Peyer's patch (tissue), 4 donors: ENCODE measurements at places on chromosomes 11 and 22. TPM values are rescaled to one million over a fixed set of nuclear protein-coding genes. Genes with fewer than 3 reads are reported as not detected.

HEPHL1 gene
- total RNA-seq: not detected

GRCh38 chr22:29720811-29721323, 1.1 kb downstream of the CABP7 start:
- peak overlapping the region; percentile 14 for H3K4me3 ChIP-seq
- DNase-seq: no peak
- H3K4me1 ChIP-seq: no peaks in the 10 kb centered on the region
- no peaks in the 10 kb centered on the region for H3K36me3 ChIP-seq
- peaks cover 16% of the 10 kb centered on the region for H3K27me3 ChIP-seq

CDHR5 gene
- 1,696 TPM for total RNA-seq

GRCh38 chr11:72078477-72078876, 1.9 kb downstream of the NUMA1 start:
- no peak for DNase-seq
- H3K36me3 ChIP-seq: peaks cover 6% of the 10 kb centered on the region
- H3K4me1 ChIP-seq: no peaks in the 10 kb centered on the region
- no peak overlapping the region for H3K27ac ChIP-seq
- no peak overlapping the region for H3K4me3 ChIP-seq

DNA sequence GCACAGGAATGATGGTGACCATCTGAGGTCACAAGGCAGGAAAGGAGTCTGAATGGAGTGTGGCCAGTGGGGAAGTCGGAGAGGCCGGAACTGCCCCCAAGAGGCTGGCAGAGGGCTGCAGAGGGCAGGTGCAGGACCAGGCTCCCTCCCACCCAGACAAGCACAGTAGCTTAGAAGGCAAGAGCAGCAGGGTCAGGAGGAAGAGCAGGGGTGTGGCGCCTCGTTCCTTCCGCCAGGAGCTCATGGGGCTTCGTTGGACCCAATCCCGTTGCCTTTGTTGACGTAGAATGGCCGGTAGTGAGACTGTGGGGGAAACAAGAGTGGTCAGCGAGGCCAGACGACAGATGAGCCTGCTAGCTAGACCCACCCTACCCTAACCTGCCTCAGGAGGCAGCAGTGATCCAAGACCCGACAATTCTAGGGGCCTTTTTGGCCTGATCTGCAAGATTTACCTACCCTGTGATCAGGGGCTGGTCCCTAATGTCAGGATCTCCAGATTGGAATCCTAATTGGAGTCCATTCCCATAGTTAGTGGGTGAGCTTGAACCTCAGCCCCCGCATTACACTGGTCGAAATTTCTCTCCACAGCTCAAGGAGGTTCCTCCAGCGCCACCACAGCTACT, 25.6 kb downstream of the TRIM29 start:
- no peaks in the 10 kb centered on the region for H3K36me3 ChIP-seq
- DNase-seq: no peak
- H3K4me3 ChIP-seq: no peak overlapping the region
- H3K27me3 ChIP-seq: no peaks in the 10 kb centered on the region
- no peaks in the 10 kb centered on the region for H3K4me1 ChIP-seq
- H3K27ac ChIP-seq: no peak overlapping the region

- H3K4me1 ChIP-seq: no peaks in the 10 kb centered on the region
- H3K27ac ChIP-seq: no peak overlapping the region
- H3K27me3 ChIP-seq: no peaks in the 10 kb centered on the region
These were observed 92.8 kb upstream of the OR9G4 start for GRCh38 chr11:56841210-56841810.

OVCH2 gene
- total RNA-seq: not detected

GRCh38 chr22:36073476-36073875, 44.9 kb upstream of the RBFOX2 start:
- no peaks in the 10 kb centered on the region for H3K27me3 ChIP-seq
- H3K4me3 ChIP-seq: no peak overlapping the region
- H3K36me3 ChIP-seq: no peaks in the 10 kb centered on the region
- no peak overlapping the region for H3K27ac ChIP-seq
- no peak for DNase-seq

GRCh38 chr11:111460856-111461255, 51.3 kb downstream of the BTG4 start:
- H3K4me1 ChIP-seq: no peaks in the 10 kb centered on the region
- H3K27ac ChIP-seq: no peak overlapping the region
- no peaks in the 10 kb centered on the region for H3K36me3 ChIP-seq
- no peak overlapping the region for H3K4me3 ChIP-seq

- H3K4me1 ChIP-seq: no peaks in the 10 kb centered on the region
- no peak overlapping the region for H3K4me3 ChIP-seq
- DNase-seq: no peak
- H3K27me3 ChIP-seq: no peaks in the 10 kb centered on the region
These were observed 102.9 kb upstream of the PLET1 start for GRCh38 chr11:112363527-112363926.

GRCh38 chr11:19242179-19242932, 1.6 kb upstream of the E2F8 start:
- H3K4me3 ChIP-seq: peak overlapping the region; percentile 89
- no peaks in the 10 kb centered on the region for H3K27me3 ChIP-seq
- H3K4me1 ChIP-seq: peaks cover 14% of the 10 kb centered on the region
- no peak overlapping the region for H3K27ac ChIP-seq
- no peak for DNase-seq

C11orf86 gene
- total RNA-seq: 87.7 TPM

DNA sequence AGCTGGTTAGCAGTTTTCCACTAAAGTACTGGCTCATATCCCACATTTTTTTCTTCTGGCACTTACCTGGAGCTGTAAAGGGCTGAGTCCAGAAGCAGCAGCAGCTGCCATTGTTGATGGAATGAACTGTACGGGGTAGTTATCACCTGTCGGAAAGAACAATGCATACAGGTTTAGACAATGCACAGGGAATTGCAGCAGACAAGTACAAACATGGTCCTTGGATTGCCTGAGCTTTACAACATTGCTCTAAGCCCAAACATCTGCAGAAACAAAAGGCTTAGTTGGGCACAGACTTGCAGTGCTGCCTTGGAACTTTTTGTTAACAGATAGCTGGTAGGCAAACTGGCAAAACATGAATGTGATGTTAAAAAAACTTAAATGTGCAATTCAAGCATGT, 258.8 kb downstream of the SOX6 start:
- no peak for DNase-seq
- no peaks in the 10 kb centered on the region for H3K27me3 ChIP-seq
- no peak overlapping the region for H3K4me3 ChIP-seq
- H3K36me3 ChIP-seq: no peaks in the 10 kb centered on the region

LAYN gene
- total RNA-seq: 4.3 TPM

RTN4RL2 gene
- not detected for total RNA-seq

KIF18A gene
- 9.1 TPM for total RNA-seq

GRCh38 chr11:28584992-28585391, 476.8 kb downstream of the METTL15 start:
- no peaks in the 10 kb centered on the region for H3K4me1 ChIP-seq
- H3K27ac ChIP-seq: no peak overlapping the region
- no peak for DNase-seq
- no peaks in the 10 kb centered on the region for H3K36me3 ChIP-seq
- H3K27me3 ChIP-seq: no peaks in the 10 kb centered on the region

- DNase-seq: no peak
- H3K27ac ChIP-seq: no peak overlapping the region
- H3K4me3 ChIP-seq: no peak overlapping the region
- H3K36me3 ChIP-seq: peaks cover 81% of the 10 kb centered on the region
- H3K27me3 ChIP-seq: no peaks in the 10 kb centered on the region
These were observed 14.2 kb downstream of the MOB2 start for GRCh38 chr11:1472180-1473005.

DNA sequence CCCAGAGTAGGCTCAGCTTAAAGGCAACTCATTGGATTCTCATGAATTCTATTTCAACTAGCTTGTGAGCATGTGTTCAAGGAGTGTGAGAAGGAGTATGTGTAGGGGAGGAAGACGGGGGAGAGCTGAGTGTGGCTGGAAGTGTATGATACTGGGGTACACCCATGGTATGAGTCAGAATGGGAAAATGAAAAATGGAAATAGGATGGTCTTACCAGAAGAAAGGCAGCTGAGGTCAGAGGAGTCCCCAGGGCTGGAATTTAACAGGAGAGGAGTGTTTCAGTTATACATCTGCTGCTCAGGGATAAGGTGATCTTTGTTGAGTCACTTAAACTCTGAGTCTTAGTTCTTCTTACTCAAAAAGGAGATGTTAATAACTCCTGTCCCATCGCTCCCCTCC, 6.7 kb upstream of the ADAMTS15 start:
- no peaks in the 10 kb centered on the region for H3K4me1 ChIP-seq
- no peaks in the 10 kb centered on the region for H3K36me3 ChIP-seq
- H3K4me3 ChIP-seq: no peak overlapping the region
- H3K27me3 ChIP-seq: no peaks in the 10 kb centered on the region
- H3K27ac ChIP-seq: no peak overlapping the region

GRCh38 chr11:95293116-95293515, 62.1 kb upstream of the SESN3 start:
- no peaks in the 10 kb centered on the region for H3K4me1 ChIP-seq
- H3K4me3 ChIP-seq: no peak overlapping the region
- DNase-seq: no peak
- no peaks in the 10 kb centered on the region for H3K27me3 ChIP-seq

DNA sequence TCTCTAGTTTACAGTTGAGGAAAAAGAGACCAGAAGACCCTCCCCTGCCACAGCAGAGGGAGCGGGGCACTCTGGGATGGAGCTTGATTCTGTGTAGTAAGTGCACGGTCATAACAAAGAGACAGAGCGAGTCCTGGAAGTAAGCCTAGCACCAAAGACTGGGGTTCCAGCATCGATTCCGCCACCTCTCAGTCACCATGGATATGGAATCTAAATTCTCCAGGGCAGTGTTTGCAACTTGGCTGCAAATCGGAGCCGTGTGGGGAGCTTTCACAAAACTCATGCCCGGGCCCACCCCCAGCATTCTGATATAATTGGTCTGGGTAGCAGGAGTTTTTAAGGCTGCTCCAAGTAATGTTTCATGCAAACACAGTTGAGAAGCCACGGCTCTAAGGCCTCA, 129.5 kb upstream of the OPCML start:
- H3K4me1 ChIP-seq: no peaks in the 10 kb centered on the region
- H3K4me3 ChIP-seq: no peak overlapping the region
- no peak overlapping the region for H3K27ac ChIP-seq
- H3K27me3 ChIP-seq: no peaks in the 10 kb centered on the region
- no peaks in the 10 kb centered on the region for H3K36me3 ChIP-seq
- DNase-seq: no peak

- H3K4me1 ChIP-seq: no peaks in the 10 kb centered on the region
- H3K36me3 ChIP-seq: no peaks in the 10 kb centered on the region
- no peaks in the 10 kb centered on the region for H3K27me3 ChIP-seq
- H3K4me3 ChIP-seq: no peak overlapping the region
These were observed 12.7 kb downstream of the TRMU start for GRCh38 chr22:46348099-46348695.

MMP26 gene
- not detected for total RNA-seq

DNA sequence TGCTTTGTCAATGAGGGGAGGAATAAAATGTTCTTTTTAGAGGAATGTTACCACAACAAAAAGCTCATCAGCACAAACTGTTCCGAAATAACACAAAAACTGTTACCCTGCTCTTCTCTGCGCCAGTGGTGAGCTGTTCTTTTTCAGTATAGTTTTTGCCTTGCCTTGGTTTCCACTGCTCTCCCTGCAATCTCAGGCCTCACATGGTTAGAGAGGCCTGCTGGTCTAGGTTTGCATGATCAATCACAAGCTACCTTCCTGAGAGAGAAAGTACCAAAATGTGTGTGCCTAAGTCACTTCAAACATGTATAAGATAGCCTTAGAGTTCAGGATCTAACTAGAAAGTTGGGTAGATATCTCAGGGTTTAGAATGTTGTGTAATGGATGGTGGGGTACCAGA, 114.6 kb downstream of the STIM1 start:
- no peaks in the 10 kb centered on the region for H3K4me1 ChIP-seq
- no peak overlapping the region for H3K27ac ChIP-seq
- no peaks in the 10 kb centered on the region for H3K36me3 ChIP-seq
- DNase-seq: no peak
- no peak overlapping the region for H3K4me3 ChIP-seq
- H3K27me3 ChIP-seq: no peaks in the 10 kb centered on the region

CHRM4 gene
- 13.2 TPM for total RNA-seq

- H3K4me1 ChIP-seq: no peaks in the 10 kb centered on the region
- H3K27ac ChIP-seq: no peak overlapping the region
- no peak for DNase-seq
- H3K4me3 ChIP-seq: no peak overlapping the region
- H3K36me3 ChIP-seq: no peaks in the 10 kb centered on the region
These were observed 82.6 kb downstream of the CYP2R1 start for GRCh38 chr11:14809466-14809865.

GGT5 gene
- 11.6 TPM for total RNA-seq

DNA sequence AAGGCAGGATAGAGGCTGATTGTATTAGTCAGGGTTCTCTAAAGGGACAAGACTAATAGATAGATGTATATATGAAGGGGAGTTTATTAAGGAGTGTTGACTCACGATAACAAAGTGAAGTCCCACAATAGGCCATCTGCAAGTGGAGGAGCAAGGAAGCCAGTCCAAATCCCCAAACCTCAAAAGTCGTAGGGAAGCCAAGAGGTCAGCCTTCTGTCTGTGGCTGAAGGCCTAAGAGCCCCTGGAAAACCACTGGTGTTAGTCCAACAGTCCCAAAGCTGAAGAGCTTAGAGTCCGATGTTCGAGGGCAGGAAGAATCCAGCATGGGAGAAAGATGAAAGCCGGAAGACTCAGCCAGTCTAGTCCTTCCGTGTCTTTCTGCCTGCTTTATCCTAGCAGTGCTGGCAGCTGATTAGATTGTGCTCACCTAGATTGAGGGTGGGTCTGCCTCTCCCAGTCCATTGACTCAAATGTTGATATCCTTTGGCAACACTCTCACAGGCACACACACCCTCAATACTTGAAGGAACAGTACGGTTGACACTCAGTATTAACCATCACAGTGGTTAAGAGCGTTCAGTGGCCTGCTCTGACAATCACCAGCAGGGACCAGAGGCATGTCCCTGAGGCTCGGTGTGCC, 135.6 kb downstream of the CSNK2A3 start:
- no peak overlapping the region for H3K27ac ChIP-seq
- no peak for DNase-seq
- H3K36me3 ChIP-seq: no peaks in the 10 kb centered on the region
- H3K4me3 ChIP-seq: no peak overlapping the region
- no peaks in the 10 kb centered on the region for H3K27me3 ChIP-seq
- no peaks in the 10 kb centered on the region for H3K4me1 ChIP-seq

ASCL2 gene
- total RNA-seq: 11.9 TPM
